T follicular helper cell (primary cell): ENCODE measurements at places on chromosomes 3 and 15.

- DNase-seq, result no peak
These were observed 78.1 kb downstream of the DCUN1D1 start for GRCh38 chr3:182902236-182902635.

DNA sequence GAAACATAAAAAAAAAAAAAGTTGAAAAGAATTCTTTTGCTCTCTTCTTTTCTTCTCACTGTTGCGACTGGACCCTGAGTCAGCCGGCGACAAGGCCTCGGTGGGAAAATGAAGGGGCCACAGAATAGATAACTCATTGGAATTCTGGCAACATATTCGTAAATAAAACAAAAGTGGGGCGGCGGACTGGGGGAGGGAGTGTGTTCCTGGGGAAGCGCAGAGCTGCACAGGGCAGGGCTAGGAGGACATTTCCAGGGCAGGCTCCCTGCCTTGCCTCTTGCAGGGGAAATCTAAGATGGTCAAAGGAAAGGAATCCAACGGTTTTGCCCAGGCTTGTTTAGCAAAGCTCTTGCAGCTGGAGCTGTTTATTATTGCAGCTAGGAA lies 1042.8 kb upstream of the NR2F2 start:
- no peak for DNase-seq

DNA sequence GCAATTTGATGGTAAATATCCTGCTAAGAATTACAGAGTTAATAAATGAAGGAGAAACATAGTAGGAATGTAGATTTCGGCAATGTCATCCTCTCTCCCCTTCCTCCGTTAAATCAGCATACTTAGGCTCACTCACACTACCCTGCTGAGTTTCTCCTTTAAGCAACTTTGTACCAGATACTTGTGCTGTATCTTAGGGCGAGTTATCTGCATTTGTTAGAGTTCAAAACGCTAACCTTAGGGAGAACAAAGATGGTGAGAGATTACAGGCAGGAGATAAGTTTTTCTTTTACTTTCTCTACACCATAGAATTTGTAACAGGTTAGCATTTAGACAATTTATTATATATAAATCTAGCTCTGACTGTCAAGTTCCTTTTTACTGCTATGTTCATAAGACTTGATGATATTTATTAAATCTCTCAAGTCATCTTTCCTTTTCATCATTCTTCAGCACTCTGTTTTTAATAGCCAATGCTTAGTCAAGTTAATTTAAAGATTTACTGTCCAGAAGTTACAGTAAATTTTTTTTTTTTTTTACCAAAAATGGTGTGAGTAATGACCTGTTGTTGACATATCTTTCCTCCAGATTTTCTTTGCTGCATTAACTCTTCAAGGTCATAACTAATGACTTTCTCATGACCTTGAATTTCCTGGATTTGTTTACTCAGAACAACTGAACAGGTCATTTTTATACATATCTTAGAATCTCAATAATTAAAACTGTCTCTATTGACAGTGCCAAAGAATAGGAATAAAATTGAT lies 22.2 kb downstream of the SUCNR1 start:
- DNase-seq, result no peak

- no peak for DNase-seq
These were observed 32.1 kb downstream of the EFHB start for GRCh38 chr3:19901918-19902317.

DNA sequence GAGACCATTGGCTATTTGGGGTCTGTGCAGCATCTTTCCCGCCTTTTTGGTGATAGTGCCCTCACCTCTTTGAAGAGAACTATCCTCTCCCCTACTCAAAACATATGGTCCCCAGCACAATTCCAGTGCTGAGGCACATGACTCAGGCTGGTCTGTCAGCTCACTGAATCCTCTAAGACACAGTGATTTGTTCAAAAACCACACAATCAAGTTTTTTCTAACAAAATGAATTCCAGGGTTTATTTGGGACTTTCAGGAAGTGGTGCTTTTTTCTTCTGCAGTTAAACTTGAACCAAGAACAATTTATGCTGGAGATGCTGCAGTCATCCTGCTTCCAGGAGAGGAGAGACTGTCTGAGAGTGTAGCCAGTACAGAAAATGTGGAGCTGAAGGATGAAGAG lies 142.5 kb upstream of the LMCD1 start:
- no peak for DNase-seq

- DNase-seq, result peak; percentile 11
These were observed 69.3 kb downstream of the CHAC1 start for GRCh38 chr15:41022487-41023090.

DNA sequence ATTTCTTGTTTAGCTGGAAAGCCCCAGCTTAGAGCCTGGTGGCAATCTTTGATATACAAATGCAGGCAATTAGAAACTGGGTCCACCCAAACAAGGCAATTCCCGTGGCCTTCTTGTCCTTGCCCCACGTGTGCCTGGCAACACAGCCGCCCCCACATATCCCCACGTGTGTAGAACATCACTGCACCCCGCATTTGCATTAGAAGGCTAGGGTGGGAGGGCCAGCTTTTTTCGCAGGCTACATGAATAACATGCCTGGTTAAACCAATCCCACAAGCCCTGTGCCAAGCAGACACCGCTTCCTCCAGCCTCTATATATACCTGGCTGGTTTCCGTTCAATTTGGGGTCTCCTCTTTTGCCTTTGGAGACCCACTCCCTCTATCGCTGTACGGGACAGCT lies 250.2 kb downstream of the ZNF385D start:
- DNase-seq, result no peak

DNA sequence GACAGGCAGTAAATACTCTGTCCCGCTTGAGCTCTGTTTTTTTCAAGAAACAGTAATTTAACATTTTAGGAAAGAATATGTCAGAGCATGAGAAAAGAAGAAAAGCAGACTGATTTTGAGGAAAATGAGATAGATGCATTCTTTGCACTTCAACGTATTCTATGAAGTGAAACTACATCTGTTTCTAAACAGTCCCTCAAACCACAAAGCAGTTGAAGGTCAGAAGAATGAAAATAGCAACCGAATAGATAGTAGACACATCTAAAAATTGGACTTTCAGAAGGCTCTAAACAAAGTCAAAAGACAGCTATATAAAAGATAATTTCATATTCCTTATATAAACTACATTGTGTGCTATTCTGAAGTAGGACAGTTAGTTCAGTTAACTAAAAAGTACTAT lies 172.6 kb upstream of the LRRC3B start:
- no peak for DNase-seq

DNA sequence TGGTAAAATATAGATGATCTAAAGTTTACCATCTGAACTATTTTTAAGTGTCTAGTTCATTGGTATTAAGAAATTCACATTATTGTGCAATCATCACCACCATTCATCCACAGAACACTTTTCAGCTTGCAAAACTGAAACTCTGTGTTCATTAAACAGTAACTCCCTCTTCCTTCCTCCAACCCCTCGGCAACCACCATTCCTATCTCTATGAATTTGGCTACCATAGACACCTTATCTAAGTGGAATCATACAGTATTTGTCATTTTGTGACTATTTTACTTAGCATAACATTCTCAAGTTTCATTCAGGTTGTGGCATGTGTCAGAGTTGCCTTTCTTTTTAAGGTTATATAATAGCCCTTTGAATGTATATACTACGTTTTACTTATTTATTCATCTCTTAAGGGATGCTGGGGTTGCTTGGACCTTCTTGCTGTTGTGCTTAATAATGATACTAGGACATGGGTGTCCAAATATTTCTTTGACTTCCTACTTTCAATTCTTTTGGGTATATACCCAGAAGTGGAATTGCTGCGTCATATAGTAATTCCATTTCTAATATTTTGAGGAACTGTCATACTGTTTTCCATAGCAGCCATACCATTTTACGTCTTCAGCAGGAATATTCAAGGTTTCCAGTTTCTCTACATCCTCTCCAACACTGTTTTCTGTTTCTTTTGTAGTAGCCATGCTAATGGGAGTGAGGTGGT lies 20.9 kb downstream of the KAT2B start:
- no peak for DNase-seq

- no peak for DNase-seq
These were observed 1.7 kb downstream of the ATG7 start for GRCh38 chr3:11273891-11274291.

- DNase-seq, result no peak
These were observed 172.6 kb downstream of the RBMS3 start for GRCh38 chr3:29453284-29454001.

DNA sequence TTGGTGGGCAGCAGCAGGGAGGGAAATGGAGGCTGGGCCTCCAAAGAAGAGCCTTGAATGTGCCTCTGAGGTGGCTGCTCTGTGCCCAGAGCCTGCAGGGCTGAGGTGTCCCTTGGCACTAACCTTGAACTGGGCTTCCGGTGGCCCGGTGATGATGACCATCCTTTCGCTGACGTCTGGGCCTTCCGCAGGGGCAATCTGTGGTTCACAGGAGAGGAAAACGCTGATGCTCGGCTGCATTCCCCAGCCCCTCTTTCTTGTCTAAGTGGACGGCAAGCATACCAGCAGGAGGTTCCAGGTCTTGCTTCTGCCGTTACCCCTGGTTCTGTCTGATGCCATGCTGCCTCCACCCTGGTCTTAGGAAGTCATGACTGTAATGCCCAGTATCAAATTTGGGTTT lies 65.9 kb downstream of the SENP2 start:
- DNase-seq, result no peak

GRCh38 chr3:49378249-49378895 lies 20.2 kb upstream of the GPX1 start:
- DNase-seq, result no peak

DNA sequence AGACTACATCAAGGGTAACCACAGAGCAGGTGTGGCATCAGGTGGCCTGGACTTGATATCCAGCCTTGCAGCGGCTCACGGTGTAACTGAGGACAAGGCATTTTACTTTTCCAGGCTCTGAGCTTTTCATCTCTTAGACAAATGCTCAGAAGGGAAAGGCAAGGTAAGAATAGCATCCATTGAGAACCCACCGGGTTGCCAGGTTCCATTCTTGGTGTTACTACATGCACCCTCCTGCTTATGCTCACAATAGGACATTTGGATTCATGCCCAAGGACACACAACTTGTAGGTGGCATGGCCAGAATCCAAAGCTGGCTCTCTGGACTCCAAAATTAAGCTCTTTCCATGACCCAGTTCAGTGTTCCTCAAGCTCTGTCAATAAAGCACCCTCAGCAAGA lies 85.5 kb downstream of the CCNL1 start:
- no peak for DNase-seq

DNA sequence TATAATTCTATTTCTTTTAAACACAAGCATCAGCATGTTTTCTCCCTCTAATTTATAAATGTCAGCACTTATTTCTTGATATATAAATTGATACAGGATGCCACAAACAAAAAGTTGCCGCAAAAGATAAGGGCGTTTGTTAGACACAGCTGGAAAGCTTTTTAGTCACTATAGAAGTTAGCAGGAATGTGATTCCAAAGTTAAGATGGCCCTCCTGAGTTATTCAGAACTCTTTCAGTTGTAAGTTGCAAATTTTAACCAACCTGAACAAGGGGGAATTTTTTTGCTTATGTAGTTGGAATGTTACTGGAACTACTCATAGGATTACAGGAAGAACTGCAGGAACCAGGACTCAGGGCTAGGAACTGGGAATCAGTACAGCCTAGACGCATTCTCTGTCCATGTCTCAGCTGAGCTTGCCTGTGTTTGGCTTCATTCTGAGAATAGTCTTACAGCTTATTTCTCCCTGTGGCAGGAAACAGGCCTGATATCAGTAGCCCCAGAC lies 166.3 kb downstream of the VGLL4 start:
- DNase-seq, result no peak

GRCh38 chr3:23739536-23739935 lies 66.2 kb upstream of the UBE2E1 start:
- DNase-seq, result no peak

GRCh38 chr15:57820119-57820518 lies 113.6 kb downstream of the POLR2M start:
- no peak for DNase-seq

GRCh38 chr3:18127859-18128681 lies 297.1 kb downstream of the SATB1 start:
- DNase-seq, result no peak

GRCh38 chr15:91894606-91895005 lies 41.1 kb downstream of the SLCO3A1 start:
- no peak for DNase-seq

DNA sequence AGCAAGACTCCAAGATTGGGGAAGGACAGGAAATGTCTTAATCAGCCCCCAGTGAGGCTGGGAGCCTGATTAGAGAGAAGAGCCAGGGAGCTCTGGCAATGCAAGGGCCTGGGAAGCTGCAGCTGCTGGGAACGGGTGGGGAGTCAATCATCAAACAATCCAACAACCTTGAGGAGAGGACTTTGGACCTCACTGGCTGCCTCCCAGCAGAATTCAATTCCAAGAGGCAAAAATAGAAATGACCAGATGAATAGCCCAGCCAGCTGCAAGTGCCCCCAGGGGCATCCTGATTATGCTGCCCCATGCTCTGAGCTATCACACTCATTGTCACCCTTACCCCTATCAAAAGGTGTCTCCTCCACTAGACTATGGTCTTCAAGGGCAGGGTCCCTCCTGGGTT lies 6.1 kb upstream of the HOMER2 start:
- no peak for DNase-seq

DNA sequence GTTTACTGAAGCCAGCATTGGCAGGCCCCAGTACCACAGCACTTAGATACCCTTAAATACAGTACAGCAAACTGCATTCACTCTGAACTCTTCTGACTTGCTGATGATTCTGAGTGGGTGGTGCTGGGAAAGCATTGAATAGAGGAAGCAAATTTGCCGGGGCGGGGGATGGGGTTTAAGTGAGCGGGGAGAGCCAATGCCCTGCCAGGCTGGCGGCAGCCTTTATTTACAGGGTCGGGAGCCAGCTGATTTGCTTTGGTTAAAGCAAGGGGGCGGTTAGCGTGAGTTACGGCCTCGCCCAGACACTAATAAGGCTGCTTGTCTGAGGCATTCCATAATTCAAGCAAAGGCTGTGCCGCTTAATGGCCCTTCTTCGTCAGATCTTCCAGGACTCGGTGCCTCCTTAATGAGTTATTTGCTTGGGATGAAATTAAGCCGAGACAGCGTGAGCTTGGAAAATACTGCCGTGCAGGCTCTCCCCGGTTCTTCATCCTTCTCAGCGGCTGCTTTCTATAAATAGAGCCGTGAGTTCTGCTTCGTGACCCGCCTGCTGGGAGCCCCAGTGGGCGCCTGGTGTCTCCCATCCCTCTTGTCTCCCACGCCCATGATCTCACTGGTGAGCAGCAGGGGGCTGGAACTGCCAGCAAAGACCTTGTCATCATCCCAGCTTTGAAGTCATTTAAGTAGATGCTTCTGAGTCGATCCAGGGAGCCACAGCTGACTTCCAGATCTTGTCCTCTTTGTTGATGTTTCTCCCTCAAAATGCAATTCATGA lies 25.8 kb downstream of the SPSB4 start:
- no peak for DNase-seq
